ENCODE measurements at places on chromosomes 2 and 18.

- no peak for DNase-seq
These were observed 31.3 kb downstream of the CYP27C1 start for GRCh38 chr2:127188797-127189196.

DNA sequence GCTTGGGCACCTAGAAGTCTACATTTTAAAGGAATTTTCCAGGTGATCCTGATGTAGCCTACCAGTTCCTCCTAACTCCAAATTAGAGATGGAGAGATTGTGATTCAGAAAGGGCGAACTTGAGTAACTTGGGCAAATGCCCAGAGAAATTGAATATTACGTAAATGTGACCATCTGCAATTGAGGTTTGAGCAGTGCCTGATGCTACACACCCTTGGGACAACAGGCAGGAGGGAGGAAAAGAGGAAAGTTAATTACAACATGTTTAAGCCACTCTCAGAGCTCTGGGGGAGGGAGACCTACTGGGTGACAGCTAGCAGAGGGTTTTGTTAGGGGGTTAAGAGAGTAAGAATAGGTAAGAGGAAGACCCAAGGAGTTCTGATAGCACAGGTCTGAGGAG is 208.9 kb downstream of the LPIN1 start:
- no peak for DNase-seq

DNA sequence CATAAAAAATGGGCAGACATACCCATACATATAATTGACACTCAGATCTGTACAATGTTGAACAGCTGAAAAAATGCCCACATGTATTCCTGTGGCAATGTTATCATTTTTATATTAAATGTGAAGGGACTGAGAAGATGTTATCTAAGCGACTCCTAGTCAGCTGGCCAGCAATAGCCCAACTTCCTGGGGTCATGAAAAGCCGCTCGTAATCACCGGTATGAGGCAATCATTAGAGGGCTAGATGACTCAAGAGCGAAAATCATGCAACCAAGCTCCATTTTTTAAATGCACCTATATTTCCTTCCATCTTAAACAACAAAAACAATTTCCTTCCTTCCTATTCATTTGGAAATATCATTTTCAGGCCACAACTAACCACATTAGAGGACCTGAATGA is 274.6 kb upstream of the CCDC68 start:
- DNase-seq = no peak

- DNase-seq = no peak
These were observed 43.9 kb downstream of the MEIS1 start for GRCh38 chr2:66478731-66479316.

- DNase-seq = no peak
These were observed 39.9 kb downstream of the RAB6C start for GRCh38 chr2:130019402-130019801.

- DNase-seq = no peak
These were observed 3.9 kb upstream of the PRELID3A start for GRCh38 chr18:12403601-12404506.

- no peak for DNase-seq
These were observed 26.9 kb downstream of the ANO7 start for GRCh38 chr2:241215421-241215820.

- no peak for DNase-seq
These were observed 78.8 kb downstream of the TGOLN2 start for GRCh38 chr2:85248773-85249509.

DNA sequence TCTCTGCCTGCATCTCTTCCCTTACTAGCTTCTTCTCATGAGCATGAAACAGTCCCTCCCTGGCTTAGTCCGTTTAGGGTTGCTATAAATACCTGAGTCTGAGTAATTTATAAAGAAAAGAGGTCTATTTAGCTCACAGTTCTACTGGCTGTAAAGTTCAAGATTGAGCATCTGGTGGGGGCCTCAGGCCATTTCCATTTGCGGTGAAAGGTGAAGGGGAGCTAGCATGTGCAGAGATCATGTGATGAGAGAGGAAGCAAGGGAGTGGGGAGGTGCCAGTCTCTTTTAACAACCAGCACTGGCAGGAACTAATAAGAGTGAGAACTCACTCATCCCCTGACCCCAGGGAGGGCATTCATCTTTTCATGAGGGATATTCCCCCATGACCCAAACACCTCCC is 26.8 kb downstream of the RHBDD1 start:
- DNase-seq = no peak

GRCh38 chr2:20282916-20283592 is 58.1 kb upstream of the SDC1 start:
- no peak for DNase-seq

GRCh38 chr2:151475071-151475470 is 65.4 kb downstream of the RIF1 start:
- no peak for DNase-seq

- DNase-seq = no peak
These were observed 418.8 kb downstream of the ARHGAP15 start for GRCh38 chr2:143548032-143548431.

GRCh38 chr18:62361288-62361687 is 36.2 kb downstream of the TNFRSF11A start:
- no peak for DNase-seq

GRCh38 chr18:21949326-21950015 is 208.9 kb downstream of the MIB1 start:
- DNase-seq = no peak

- no peak for DNase-seq
These were observed 159.1 kb downstream of the PPP1R1C start for GRCh38 chr2:182144776-182145165.

DNA sequence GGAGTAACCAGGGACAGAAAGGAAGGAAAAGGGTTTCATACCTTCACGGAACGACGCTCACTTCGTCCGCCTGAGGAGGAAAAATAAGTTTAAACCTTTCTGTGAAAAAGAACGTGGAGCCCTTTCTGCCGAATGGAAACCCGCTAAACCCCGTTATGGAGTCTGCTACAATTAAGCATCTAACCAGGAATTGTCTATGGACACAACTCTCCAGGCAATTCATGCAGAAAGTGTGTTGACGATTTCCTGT is 528 bp upstream of the PPP4R3B start:
- DNase-seq = no peak

Data from activated T-cell treated with anti-CD3 and anti-CD28 coated beads for 24 hours (primary cell).